ENCODE measurements at places on chromosomes 11 and 22. TPM values are rescaled to one million over a fixed set of nuclear protein-coding genes. Genes with fewer than 3 reads are reported as not detected.

MLC1 gene
- 0.18 TPM for total RNA-seq

- peaks cover 14% of the 10 kb centered on the region for H3K4me1 ChIP-seq
- peak; percentile 60 for DNase-seq
Observed at GRCh38 chr22:28424427-28425080, 255.1 kb downstream of the TTC28 start.

GRCh38 chr11:78562398-78562797 is 12.3 kb downstream of the NARS2 start:
- no peaks in the 10 kb centered on the region for H3K4me1 ChIP-seq
- H3K27me3 ChIP-seq: no peaks in the 10 kb centered on the region
- H3K27ac ChIP-seq: no peak overlapping the region
- DNase-seq: no peak

DNA sequence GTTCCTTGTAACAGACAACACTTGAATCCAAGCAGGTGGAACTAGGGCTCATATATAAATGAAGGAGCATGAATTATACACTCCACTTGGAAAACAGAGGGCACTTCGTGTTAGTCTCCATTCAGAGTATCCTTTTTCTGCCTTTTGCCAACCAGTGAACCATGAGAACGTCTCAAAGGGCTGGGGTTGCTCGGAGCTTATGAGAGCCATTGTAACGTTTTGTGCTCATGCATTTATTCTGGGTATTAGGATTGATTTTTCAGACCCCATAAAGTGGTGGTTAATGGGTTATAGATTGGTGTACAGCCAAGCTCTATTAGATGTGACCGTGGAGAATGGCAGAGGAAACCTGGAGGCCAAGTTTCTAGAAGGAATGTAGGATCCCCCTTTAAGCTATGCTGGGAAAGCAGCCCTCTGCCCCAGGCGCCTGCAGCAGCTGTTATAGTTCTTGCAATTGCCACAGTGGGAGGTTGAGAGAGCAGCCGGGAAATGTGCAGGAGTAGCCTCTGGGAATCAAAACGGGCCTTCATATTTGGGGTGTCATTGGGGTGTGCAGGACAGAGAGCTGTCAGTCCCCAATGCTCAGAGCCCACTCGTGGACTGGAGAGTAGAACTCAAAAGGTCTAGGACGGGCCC is 54.6 kb upstream of the ASPHD2 start:
- DNase-seq: peak; percentile 86
- peak overlapping the region; percentile 86 for H3K27ac ChIP-seq
- no peaks in the 10 kb centered on the region for H3K36me3 ChIP-seq
- peaks cover 23% of the 10 kb centered on the region for H3K4me1 ChIP-seq

DNA sequence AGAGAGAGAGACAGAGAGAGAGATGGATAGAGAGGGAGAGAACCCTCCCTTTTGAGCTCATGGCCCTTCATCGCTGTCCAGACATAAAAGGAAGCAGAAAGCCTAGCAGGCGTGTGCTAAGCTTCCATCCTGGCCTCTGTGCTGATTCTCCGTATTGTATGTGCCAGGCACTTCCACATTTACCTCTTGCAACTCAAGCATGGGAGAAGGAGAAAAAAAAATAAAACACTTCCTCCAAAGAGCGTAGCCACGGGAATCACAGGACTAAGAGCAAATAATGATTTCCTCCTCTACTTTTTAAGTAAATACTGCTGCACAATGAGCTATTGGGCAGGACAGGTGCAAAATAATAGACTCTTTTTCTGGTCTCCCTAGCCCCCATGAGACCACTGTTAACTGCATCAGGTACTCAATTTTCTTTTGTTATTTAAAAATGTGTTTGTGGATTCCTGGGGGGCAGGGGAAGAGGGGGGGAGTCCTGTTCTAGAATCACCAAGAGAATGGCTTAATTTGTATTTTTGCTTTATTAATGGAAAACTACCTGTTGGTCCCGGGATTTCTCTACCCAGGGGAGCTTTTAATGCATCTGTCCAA is 154.3 kb downstream of the NXPE2 start:
- DNase-seq: no peak
- no peaks in the 10 kb centered on the region for H3K36me3 ChIP-seq
- no peaks in the 10 kb centered on the region for H3K4me1 ChIP-seq

DNA sequence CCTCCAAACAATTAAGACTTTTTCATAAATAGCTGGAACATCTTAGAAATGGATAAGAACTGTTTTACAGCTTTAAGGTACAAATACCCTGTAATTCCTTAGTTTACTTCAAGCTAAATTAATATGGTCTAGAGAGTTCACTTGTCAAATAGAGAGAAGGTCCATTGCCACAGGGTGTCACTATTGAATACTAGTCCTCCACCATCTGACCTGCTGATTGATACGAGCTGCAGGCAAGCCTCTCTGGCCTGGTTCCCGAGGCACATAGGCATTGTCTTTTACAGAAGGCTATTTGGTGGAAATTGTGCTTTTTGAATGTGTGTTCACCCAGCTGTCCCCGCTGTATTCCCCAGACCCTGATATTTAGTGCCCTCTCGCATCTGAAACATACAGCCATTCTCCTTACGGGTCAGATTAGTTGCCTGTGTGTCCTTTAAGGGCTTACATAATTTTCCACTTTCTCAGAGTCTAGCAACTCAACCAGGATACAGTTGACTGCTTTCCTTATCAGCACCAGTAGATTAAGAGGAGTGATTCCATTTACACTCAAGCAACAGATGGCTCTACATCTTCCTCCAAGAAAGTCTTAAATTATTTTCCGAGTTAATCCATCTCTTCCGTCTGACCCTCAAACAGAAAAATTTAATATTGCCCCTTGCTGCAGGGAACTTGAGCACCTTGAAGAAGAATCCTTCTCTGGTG is 788.8 kb upstream of the FAT3 start:
- no peak overlapping the region for H3K4me3 ChIP-seq
- H3K27me3 ChIP-seq: no peaks in the 10 kb centered on the region
- H3K4me1 ChIP-seq: no peaks in the 10 kb centered on the region
- H3K36me3 ChIP-seq: no peaks in the 10 kb centered on the region
- DNase-seq: no peak
- H3K27ac ChIP-seq: no peak overlapping the region

DNA sequence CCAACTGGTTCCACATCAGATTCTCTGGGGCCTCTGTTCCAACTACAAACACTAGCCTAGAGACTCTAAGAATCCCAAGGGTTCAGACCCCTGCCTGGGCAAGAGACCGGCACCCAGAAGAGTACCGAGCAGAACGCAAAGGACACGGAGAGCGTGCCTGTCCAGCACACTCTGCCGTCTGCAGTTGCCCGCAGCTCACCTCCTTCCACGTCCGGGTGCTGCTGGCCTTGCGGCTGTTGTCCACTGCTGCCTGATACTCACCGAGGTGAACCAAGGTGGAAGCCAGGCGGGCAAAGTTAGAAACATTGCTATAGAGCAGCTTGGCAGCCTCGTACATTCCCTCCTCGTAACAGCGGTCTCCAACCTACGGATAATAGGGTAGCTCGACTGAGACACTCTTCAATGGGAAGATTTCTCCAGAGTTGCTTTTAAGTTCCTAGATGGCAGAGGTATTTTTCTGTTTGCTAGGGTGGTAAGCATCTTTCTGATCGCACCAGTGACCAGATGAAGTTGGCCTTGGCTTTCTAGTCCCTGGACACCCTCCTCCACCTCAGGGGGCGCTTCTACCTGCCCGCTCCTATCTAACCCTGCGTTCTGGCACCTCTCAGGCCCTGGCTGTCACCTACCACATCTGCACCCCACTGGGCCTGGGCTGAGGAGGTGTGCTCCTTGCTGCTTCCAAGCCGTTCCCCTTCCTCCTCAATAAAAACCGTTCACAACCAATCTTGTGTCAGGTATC is 22.8 kb upstream of the SLC25A1 start:
- no peaks in the 10 kb centered on the region for H3K4me1 ChIP-seq
- no peaks in the 10 kb centered on the region for H3K27me3 ChIP-seq
- no peak overlapping the region for H3K27ac ChIP-seq
- no peak for DNase-seq
- H3K4me3 ChIP-seq: no peak overlapping the region

- H3K4me3 ChIP-seq: no peak overlapping the region
- no peak overlapping the region for H3K27ac ChIP-seq
- DNase-seq: peak; percentile 26
- H3K36me3 ChIP-seq: no peaks in the 10 kb centered on the region
- H3K4me1 ChIP-seq: no peaks in the 10 kb centered on the region
- H3K27me3 ChIP-seq: no peaks in the 10 kb centered on the region
Observed at GRCh38 chr11:11036185-11036847, 178.5 kb upstream of the ZBED5 start.

DNA sequence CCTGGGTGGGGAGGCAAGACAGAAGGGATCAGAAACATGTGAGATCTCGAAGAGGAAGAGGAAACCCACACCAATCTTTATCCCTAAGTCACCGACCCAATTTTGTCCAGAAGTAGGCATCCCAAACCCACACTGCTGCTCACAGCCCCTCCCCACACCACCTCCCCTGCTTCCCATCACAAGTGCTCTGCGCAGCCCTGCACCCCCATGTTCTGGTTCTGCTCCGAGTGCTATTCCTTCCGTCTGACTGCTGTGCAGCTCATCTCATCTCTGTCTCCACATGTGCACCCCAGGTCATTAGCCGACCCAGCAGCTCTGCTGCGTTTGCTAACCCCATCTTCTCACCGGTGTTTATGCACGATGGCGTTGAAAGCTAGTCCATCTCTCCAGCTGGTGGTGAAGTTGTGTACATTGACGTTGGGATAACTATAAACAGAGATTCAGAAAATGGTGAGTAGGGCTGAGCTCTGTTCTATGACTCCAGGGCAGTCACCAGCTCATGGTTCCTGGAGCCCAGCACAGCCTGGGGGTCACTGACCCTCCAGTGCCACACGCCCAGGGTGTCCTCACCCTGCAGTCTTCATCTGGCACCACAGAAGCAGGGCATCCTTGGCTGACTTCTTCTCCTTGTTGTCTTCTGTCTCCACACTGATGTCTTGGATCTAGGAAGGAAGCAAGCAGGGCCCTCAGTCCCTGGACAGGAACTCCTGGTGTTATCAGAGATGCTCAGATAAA is 15.1 kb downstream of the SPTBN2 start:
- no peak overlapping the region for H3K4me3 ChIP-seq
- peaks cover 4% of the 10 kb centered on the region for H3K4me1 ChIP-seq
